Activated CD4-positive, alpha-beta T cell treated with anti-CD3 and anti-CD28 coated beads, Interleukin-2, amount 50 U/mL, for 48 hours (primary cell): ENCODE measurements at places on chromosomes 13 and 19.

GRCh38 chr13:41137241-41137640 lies 4.6 kb upstream of the KBTBD6 start:
- DNase-seq: no peak

DNA sequence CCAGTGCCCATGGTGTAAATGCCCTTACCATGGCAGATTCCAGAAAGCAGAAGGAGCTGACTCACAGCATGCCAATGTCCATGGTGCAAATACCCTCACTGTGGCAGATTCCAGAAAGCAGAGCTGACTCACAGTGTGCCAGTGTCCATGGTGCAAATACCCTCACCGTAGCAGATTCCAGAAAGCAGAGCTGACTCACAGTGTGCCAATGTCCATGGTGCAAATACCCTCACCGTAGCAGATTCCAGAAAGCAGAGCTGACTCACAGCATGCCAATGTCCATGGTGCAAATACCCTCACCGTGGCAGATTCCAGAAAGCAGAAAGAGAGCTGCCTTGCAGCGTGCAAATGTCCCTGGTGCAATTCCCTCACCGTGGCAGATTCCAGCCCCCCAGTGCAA lies 163.8 kb upstream of the SOX1 start:
- no peak for DNase-seq

DNA sequence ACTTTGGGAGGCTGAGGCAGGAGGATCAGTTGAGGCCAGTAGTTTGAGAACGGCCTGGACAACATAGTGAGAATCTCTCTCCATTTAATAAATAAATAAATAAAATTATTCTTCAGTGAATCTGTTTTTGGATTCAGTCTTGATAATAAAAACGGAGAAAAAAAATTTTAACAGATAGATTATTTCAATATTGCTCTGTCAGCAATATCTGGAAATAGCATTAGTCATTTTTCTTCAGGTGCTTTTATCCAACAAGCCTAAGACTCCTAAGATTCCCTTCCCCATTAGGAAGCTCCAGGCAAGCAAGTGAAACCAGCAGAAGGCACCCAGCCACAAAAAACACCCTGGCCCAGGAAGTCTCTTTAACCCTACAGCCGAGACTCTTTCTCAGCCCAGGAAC lies 21.3 kb upstream of the LPAR6 start:
- DNase-seq: no peak

DNA sequence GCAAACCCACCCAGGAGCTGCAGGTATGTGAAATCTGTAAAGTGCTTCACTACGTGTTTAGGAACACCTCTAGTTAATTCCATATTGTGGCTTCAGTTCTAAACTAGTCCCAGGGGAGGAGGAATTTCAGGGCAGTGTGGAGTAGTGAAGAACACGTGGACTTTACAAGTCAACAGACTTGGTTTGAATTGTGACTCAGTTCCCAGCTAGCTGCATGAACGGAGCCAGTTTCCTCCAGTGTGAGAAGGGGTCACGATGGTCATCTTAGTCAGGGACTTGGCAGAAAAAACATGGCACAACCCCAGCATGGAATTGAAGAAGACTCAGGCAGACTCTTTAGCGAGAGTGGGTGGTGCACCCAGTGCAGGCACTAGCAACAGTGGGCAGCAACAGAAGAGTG lies 175.7 kb upstream of the UBL3 start:
- no peak for DNase-seq
